ENCODE measurements at places on chromosomes 1 and 21. TPM values are rescaled to one million over a fixed set of nuclear protein-coding genes. Genes with fewer than 3 reads are reported as not detected.
A peak's percentile ranks its signal among the peaks of the same experiment; 100 is the strongest.

The ANGPTL3 gene
- total RNA-seq: not detected

- H3K27me3 ChIP-seq: no peaks in the 10 kb centered on the region
- peaks cover 14% of the 10 kb centered on the region for H3K4me1 ChIP-seq
- no peaks in the 10 kb centered on the region for H3K36me3 ChIP-seq
- no peak overlapping the region for H3K4me3 ChIP-seq
Measured at GRCh38 chr1:21623410-21623961, 45.7 kb downstream of the RAP1GAP start.

GRCh38 chr1:18093193-18093592 is 14.4 kb upstream of the IGSF21 start:
- no peak overlapping the region for H3K27ac ChIP-seq
- H3K4me3 ChIP-seq: no peak overlapping the region
- H3K4me1 ChIP-seq: peaks cover 13% of the 10 kb centered on the region
- peak; percentile 74 for DNase-seq
- no peaks in the 10 kb centered on the region for H3K36me3 ChIP-seq

DNA sequence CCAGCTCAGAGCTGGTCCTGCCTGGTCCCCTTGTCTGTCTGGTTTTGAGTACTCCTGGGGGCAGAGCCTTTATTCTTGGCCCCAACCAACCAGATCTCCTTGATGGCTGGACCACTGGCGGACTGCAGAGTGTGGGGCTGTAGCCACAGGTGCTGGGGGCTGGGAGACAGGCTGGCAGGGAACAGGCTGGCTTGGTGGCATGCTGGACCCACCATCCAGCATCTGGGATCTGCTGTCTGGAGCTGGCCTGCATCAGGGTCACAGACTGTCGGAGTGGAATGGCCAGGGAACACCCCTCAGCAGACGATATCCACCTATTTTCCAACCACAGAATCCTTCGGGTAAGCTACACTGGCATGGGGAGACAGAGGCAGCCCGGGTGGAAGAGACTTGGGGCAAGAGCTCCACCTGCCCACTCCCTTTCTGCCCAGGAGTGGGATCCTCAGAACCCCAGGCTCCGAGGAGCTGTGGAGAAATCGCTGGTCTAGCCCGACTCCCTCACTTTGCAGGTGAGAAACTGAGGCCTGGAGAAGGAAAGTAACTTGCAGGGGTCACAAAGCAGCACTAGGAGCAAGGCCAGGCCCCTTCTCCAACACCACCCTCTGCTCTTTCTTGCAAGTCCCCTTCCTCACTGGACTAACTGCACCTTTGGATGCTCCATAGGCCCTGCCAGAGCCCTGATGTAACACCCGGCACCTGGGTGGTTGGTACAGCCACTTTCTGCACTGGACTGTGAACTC is 40.6 kb downstream of the TNNT2 start:
- H3K27me3 ChIP-seq: no peaks in the 10 kb centered on the region
- no peak for DNase-seq
- no peaks in the 10 kb centered on the region for H3K36me3 ChIP-seq
- H3K27ac ChIP-seq: no peak overlapping the region

The RPE65 gene
- total RNA-seq: not detected

DNA sequence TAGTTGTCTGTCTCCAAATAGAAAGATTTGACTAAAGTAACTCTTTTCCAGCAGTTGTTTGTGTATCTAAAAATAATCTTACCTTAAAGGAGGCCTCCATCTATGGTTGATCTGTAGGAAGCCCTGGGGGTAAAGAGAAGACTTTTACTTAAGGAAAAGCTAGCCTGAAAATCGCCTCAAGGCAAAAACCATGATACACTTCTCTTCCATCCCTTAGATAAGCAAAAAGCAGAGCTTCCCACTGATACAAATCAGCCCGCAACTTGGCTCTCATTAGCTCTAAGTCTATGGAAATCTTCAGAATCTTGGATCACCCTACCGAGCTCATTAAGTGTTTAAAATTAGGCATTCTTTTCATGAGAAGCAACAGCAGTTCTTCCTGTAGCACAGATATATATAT is 576.9 kb upstream of the PTBP2 start:
- DNase-seq: no peak
- no peaks in the 10 kb centered on the region for H3K27me3 ChIP-seq
- no peak overlapping the region for H3K4me3 ChIP-seq
- H3K27ac ChIP-seq: no peak overlapping the region
- peaks cover 5% of the 10 kb centered on the region for H3K4me1 ChIP-seq

The RIPPLY3 gene
- total RNA-seq: 28.0 TPM

DNA sequence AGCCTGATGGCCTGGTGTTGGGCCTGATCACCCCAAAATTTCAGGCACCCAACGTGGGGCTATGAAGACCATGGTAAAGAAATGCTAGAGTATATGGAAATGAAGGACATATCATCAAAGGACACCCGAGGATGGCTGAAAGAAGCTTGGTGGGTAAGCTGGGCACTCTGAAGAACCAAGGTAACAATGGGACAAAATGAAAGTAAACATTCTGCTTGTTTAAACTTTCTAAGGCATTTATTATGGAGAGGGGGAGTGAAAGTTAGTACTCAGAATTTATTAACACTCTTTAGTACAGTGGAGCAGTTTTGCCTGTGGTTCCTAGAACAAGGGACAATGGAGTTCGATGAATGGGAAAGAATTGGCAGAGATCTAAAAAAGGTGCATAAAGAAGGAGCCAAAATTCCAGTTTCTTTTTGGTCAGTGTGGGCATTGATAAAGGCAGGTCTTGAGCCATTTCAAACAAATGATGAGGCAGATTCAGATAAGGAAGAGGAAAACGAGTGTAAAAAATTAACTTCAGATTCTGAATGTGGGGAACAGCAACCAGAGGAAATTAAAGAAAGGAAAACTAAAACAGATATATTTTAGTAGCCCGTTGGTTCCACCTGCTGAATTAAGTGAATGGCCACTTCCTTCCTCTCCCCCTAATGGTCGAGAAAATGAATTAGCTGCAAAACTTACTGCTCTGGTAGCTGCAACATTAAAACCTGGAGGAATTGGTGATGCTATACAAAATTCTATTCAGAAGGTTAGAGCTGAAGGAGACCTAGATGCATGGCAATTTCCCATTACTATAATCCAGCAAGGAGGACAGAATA is 8.4 kb upstream of the PM20D1 start:
- DNase-seq: no peak
- peaks cover 11% of the 10 kb centered on the region for H3K36me3 ChIP-seq
- no peaks in the 10 kb centered on the region for H3K4me1 ChIP-seq
- no peak overlapping the region for H3K27ac ChIP-seq
- no peaks in the 10 kb centered on the region for H3K27me3 ChIP-seq

DNA sequence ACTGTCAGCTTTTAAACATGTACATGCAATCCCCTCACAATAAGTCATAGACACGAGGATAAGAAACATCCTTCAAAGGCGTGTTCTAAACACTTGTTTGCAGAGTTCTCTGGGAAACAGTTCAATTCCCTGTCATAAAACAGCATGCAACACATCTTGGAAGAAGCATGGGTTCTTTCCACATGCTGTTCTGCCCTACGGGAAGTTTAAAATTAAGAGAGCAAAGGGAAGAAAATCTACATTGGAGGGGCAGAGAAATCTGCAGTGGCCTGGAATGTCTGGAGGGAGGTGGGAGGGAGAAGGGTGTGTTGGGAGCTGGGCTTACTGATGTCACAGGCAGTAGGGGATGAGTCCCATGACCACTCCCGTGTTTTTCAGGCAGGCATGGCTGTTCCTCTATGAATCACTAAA is 98.3 kb upstream of the SLC2A1 start:
- DNase-seq: no peak
- no peaks in the 10 kb centered on the region for H3K27me3 ChIP-seq

The TSPAN2 gene
- 7.1 TPM for total RNA-seq

DNA sequence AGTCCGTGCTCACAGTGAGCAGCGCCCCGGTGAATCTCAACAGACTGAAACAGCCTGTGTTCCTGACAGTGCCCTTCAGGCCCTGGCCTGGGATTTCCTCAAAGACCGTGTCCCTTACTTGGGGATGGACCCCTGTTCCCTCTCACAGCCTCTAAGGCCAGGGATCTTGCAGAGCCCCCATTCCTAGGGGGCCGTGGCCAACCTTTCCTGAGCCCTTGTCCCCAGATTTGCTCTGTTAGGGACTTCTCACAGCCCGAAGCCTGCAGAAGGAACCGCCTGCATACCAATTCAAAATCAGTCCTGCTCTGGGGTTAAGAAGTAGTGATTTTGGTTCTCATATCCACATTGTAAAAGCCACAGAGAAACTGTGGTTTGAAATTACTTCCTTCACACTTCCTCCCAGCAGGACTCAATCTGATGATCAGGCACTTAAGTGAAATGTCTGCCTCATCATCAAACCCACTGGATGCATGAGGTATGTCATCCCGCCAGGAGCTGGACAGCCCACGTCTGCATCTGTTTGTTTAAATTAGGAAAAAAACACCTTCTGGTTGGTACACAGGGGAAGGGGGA is 14.9 kb downstream of the ABCA4 start:
- peaks cover 14% of the 10 kb centered on the region for H3K4me1 ChIP-seq
- DNase-seq: no peak
- no peak overlapping the region for H3K4me3 ChIP-seq
- no peak overlapping the region for H3K27ac ChIP-seq
- H3K36me3 ChIP-seq: no peaks in the 10 kb centered on the region
- no peaks in the 10 kb centered on the region for H3K27me3 ChIP-seq

DNA sequence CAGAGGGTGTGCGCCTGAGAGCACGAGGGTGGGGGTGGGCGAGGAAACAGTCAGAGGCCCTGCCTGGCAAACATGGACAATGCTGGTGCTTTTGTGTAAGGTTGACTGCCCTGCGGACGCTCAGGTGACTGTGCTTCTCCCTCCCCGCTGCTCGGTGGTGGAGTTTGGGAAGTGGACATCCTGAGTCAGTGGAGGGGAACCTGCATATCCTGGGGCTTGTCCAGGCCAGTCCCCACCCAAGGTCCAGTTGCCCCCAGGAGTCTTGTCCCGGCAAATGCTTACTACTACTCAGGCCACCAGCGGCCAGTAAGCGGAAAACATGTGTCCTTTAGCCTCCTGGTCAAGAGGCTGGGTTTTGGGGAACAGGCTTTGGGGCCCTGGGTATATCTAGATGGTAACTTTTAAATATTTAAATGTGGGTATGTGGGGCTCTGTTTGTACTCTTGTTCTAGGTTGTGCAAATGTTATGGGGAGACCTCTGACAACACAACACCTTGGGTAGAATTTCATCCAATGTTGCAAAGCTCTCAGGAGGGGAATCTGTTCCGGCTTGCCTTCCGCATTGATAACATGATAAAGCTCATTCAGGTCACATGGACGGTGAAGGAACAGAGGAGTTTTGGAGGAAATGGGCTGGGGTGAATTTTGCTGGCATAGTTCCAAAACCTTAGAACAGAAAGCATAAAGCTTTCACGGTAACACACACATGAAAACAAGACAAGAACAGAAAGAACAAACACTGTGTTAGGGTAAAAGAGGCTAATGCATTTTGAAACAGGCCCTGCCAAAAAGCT is 364.9 kb downstream of the PRDM2 start:
- no peak overlapping the region for H3K4me3 ChIP-seq
- H3K4me1 ChIP-seq: no peaks in the 10 kb centered on the region
- no peak overlapping the region for H3K27ac ChIP-seq
- DNase-seq: no peak
- no peaks in the 10 kb centered on the region for H3K36me3 ChIP-seq
- peaks cover 3% of the 10 kb centered on the region for H3K27me3 ChIP-seq

GRCh38 chr1:159763686-159764085 is 17.1 kb upstream of the DUSP23 start:
- no peak overlapping the region for H3K27ac ChIP-seq
- no peaks in the 10 kb centered on the region for H3K27me3 ChIP-seq
- no peaks in the 10 kb centered on the region for H3K4me1 ChIP-seq

DNA sequence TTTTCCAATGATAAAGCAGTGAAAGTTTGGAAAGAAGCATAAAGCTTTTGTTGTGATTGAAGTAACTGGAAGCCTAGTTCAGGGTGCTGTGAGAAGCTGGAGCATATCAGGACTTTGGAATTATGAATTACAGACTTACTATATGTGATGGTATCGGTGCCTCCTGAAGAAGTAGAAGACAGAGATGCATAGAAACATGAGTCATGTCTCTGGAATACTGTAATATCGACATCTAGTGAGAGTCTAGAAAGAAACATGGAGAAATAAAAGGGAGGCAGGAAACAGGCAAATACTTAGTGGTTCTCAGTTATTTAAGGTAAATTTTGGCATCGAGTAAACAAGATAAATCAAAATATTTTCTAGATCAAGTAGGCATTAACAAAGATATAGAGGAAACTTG is 103.0 kb downstream of the CAMTA1 start:
- H3K27ac ChIP-seq: no peak overlapping the region
- no peaks in the 10 kb centered on the region for H3K36me3 ChIP-seq
- H3K4me1 ChIP-seq: peaks cover 13% of the 10 kb centered on the region
- no peaks in the 10 kb centered on the region for H3K27me3 ChIP-seq

The MYBPH gene
- not detected for total RNA-seq

DNA sequence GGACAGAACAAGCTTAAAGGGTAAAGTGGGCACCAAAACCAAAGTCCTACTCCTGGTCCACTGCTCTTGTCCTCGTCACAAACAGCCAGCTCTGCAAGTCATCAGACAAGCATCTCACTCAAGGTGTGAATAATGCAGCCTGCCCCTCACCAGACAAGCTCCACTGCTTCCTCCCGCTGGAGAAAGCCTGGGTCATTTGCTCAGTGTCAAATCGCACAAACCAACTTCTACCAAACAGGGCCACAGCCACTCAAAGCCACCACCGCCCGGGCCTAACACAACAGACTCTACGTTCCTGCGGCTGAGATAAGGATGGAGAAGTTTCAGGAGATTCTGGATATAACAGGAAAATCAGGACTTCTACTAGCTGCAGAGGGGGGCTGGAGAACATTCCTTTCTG is 3.3 kb downstream of the SSBP3 start:
- peaks cover 70% of the 10 kb centered on the region for H3K36me3 ChIP-seq
- H3K4me3 ChIP-seq: peak overlapping the region; percentile 98
- DNase-seq: no peak
- no peak overlapping the region for H3K27ac ChIP-seq

- peaks cover 52% of the 10 kb centered on the region for H3K36me3 ChIP-seq
- H3K27me3 ChIP-seq: no peaks in the 10 kb centered on the region
- H3K4me1 ChIP-seq: no peaks in the 10 kb centered on the region
- no peak overlapping the region for H3K27ac ChIP-seq
- DNase-seq: no peak
Measured at GRCh38 chr1:201786824-201787223, 42.1 kb upstream of the IPO9 start.

The OPRD1 gene
- total RNA-seq: 0.56 TPM

- no peak for DNase-seq
- no peaks in the 10 kb centered on the region for H3K36me3 ChIP-seq
- no peak overlapping the region for H3K4me3 ChIP-seq
- H3K4me1 ChIP-seq: no peaks in the 10 kb centered on the region
- no peaks in the 10 kb centered on the region for H3K27me3 ChIP-seq
- H3K27ac ChIP-seq: no peak overlapping the region
Measured at GRCh38 chr1:163258181-163258580, 55.5 kb upstream of the RGS5 start.

The A3GALT2 gene
- not detected for total RNA-seq

- no peak overlapping the region for H3K4me3 ChIP-seq
- no peak overlapping the region for H3K27ac ChIP-seq
- H3K27me3 ChIP-seq: no peaks in the 10 kb centered on the region
- H3K36me3 ChIP-seq: no peaks in the 10 kb centered on the region
- DNase-seq: no peak
Measured at GRCh38 chr1:178241057-178241456, 147.2 kb downstream of the RASAL2 start.

Measured in endodermal cell (in vitro differentiated cells).